AML-193 (cell line): ENCODE measurements at places on chromosomes 7 and 10.

DNA sequence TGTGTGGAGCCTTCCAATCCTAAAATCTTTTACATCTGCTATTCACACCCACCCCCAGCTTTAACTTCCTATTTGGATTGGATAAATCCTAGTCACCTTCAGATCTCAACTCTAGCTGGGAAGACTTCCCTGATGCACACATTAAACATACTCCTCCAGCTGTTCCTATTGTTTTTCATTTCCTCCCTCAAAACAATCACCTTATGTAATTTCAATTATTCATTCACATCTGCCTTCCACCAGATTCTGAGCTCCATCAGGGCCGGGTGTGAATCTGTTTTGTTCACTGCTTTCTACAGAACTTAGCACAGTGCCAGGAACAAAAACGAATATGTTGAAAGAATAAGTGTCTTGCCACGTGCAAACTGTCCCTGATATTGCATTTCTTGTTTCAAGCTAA is 497.4 kb downstream of the PLXDC2 start:
- no peak for DNase-seq

GRCh38 chr7:108158776-108159175 is 28.6 kb upstream of the LAMB4 start:
- DNase-seq = no peak

GRCh38 chr7:98911916-98912315 is 33.6 kb downstream of the TRRAP start:
- DNase-seq = no peak

GRCh38 chr7:116113310-116113709 is 82.7 kb upstream of the TFEC start:
- no peak for DNase-seq

DNA sequence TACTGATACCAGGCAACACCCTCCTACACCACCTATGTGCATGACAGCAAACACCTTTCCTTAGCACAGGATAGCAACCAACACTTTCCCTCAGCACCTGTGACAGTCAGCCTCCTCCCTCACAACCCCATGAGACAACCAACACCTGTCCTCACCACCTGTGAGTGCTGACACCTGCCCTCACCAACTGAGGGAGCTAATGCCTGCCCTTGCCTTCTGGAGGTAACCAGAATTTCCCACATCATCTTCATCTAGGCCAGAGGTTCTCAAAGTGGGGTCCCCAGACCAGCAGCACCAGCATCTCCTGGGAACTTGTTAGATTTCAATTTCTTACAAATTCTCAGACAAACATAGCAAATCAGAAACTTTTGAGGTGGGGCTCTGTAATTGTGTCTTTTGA is 112.5 kb downstream of the GRID1 start:
- DNase-seq = no peak

DNA sequence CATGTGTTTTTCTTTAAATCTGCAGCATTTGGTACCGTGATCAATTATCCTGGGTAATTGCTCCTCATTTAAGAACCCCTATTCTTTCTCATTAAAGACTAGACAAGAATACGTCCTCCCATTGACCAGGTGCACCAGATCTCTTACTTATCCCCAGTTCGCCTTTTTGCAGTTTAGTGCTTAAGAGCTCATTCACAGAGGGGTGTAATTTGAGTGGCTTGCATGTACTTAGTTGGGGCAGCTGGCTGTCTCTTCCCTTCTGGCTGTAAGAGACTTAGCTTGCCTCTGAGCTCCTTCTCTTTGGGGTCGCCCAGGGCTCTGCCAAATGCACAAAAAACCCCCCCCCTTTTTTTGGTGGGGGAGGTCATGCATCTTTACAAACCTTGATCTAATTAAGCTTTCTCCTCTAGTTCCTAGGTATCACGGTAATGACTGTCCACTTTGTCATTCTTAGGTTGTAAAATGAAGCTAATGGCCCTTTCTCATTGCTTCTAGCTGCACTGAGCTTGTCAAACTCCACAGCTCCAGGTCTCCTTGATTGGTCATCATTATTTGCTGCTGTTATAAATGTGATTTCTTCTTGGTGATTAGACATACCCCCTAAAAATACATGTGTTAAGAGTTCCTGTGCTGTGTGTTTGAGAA is 26.3 kb downstream of the GAD2 start:
- no peak for DNase-seq

GRCh38 chr10:114871379-114871778 is 49.8 kb downstream of the FHIP2A start:
- no peak for DNase-seq

GRCh38 chr7:13036256-13036780 is 348.9 kb downstream of the ARL4A start:
- DNase-seq = no peak

- peak; percentile 83 for DNase-seq
These were observed 754 bp downstream of the GSTO1 start for GRCh38 chr10:104255311-104255981.

DNA sequence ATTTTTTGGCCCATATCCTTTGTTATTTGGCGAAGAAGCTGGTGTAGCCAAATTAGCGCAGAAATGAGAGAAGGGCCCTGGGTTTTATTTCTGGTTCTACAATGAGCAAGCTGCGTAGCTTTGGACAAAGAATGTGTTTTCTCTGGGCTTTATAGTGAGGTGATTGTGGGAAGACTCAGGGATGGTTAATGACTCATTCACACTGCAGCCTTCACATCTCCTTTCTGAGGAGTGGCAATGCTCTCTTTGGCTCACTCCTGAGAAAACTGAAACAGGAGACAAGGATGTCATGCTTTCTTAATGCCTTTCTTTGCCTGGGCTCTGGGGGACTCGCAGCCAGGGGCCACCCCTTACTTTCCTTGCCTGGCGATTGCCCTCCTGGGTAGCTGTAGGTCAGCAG is 271.0 kb upstream of the PODXL start:
- no peak for DNase-seq

DNA sequence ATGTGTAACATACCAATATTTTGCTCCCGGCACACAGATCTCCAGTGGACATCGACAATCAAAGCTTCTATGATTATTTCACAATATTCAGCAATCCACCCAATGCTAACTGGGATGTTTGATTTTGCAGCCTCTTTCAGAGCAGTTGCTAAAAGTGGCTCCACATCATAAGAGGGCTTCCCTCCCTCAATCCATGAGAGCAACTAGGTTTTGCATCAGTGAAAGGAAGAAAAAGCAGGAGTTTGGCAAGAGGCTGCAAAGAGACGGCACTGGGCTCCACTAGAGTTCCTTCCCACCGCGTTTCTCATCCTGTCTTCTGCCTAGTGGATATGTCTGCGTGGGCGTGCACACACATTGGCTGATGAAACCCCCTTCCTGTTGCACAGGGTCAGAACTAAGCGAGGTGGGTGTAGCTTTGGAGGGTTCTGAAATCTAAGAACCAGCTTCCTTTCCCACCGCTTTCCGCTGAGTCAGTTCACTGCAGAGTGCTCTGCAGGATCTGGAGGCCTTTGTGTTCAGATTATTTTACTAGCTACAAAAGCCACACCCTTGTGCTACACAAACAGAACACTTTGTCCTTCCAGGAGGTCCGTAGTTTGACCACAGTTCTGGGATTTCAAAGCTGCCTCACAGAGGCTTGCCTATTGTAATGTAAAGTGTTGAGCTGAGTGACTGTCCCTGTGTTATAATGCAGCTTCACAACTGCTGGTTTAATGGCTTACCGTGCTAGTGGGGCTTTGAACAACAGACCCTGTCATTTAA is 28.1 kb downstream of the ARL4A start:
- no peak for DNase-seq

GRCh38 chr10:100083623-100084022 is 2.0 kb upstream of the CPN1 start:
- no peak for DNase-seq

GRCh38 chr10:124586142-124586541 is 124.5 kb downstream of the LHPP start:
- DNase-seq = no peak

DNA sequence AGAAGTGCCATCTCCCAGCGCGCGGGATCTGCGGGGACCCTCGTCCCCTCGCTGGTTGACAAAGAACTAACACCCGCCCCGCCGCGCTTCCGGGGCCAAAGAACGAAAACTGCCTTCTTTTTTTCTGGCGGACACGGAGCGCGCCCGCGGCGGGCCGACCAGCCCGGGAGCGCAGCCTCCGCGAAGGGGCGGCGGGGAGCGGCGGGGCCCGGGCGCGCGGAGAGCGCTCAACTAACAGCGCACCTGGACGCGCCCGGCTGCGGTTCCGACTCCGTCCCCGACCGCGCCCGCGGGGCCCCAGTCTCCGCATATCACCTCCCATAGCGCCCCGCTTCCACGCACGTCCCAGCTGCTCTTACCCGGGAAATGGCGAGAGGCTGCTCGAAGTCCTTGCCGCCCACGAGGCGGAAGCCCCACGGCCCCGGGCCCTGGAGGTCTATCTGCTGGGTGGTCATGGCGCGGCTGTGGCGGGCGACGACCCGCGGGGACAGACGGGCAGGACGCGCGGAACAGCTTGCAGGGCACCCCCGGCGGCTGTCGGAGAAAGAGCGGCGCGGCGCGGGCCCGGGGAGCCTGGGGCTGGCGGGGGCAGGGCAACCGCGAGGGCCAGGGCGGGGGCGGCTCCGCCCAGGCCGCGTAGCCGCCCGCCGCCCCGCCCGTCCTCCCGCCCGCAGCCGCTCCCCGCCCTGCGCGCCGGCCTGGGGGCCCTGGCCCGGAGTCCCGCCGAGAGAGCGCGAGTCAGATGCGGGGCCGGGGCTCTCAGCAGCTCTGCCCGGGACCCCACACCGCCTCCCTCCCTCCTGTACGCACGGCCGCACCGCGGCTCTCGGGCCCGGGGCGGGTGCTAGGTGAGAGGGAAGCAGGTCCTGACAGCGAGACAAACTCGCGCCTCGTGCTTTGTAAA is at the start of gene PDLIM1:
TSS of gene PDLIM1 (minus strand) at position 543 of the 904 bp plus-strand sequence. CDS start at position 455, 88 bp downstream.
- no peak for DNase-seq

DNA sequence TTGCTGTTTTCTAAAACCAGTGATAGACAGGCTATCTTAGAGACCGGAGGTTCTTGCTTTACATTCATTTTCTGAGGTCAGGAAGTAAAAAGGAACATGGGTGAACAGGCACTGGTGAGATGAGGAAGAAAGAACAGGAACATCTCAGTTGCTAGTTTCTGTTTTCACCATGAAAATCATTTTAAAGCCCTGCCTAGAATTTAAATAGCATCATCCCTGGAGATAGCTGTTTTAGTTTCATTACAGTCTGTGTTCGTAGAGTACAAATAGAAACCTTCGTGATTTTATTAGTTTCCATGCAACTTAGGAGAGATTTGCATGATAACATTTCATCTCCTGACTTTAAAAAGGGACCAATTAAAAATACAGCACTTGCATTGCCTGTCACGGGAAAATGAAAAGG is 14.7 kb downstream of the KCNMA1 start:
- DNase-seq = no peak

DNA sequence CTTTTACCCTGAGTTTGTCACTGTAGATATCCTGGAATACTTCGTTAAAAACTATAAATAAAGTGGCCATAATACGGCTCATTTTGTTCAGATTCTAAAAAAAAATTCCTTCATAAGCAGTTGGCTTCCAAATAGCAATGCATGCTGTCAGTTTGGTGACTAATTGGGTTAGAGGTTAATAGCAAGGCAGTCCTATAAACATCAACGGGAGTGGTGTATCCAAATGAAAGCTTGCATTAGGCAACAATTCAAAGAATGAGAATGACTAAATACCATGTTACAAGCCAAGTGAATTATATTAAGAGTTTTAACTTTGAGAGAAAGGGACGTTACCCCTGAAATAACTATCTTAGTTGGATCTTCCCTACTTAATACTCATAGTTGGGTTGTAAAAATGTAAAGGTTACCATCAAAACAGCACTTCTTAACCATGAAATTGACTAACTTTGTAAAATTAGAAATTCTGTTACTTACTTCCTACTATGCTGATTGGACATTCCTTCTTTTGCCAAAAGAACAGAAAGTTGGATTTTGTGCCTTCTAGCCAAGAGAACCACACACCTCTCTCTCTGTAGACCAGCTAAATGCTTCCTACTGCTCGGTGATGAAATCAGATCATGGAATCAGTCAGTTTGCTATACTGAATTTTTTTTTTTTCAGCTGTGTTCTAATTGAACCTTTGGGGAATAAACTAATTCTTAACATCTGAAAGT is 98.0 kb downstream of the KAT6B start:
- no peak for DNase-seq

- DNase-seq = no peak
These were observed 182.8 kb upstream of the DGKB start for GRCh38 chr7:15085366-15085765.

- DNase-seq = no peak
These were observed 101.4 kb downstream of the ZNF365 start for GRCh38 chr10:62475551-62475950.

DNA sequence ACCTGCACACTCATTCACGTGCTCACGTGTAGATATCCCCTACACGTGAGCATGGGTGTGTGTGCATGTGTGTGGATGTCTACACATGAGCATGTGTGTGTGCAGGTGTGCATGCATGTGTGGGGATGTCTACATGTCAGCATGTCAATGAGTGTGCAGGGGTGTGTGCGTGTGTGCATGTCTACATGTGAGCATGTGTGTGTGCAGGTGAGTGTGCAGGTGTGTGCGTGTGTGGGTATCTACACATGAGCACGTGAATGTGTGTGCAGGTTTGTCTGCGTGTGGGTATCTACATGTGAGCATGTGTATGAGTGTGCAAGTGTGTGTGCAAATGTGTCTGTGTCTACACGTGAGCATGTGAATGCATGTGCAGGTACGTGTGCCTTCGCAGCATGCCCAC is 274.8 kb downstream of the PTPRN2 start:
- DNase-seq = no peak

DNA sequence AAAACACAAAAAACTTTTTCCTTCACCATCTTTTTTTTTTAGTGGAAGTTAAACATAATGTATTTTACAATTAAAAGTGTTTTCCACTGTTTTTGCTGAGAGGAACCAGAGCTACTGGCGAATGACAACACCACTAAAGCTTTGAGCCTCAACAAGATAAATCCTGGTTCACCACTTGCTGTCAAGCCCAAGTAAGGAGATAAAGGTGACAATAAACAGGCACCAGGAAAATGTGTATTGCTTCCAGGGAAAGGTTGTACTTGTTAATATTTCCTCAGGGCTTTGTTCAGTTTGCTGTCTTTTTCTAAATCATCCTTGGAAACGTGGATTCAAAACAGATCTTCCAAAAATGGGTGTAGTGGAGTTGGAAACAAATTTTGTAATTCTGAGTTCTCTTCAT is 109.9 kb upstream of the ANKRD30A start:
- DNase-seq = no peak

DNA sequence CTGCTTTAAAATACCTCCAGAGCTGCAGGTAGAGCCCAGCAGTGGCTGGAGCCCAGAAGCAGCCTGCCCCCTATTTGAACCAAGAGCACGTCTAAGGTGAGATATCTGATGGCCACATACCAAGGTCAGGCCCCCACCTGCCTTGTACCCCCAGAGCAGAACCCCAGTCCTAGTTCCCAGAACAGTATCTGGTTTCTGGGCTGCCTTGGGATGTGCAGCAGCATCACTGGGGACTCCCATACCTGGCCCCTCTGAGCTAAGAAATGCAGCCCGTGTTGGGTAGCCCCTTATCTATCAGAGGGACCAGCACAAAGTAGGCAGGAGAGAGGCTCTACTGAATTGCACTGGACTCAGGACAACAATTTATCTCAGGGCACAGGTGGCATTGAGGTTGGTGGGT is 8.9 kb downstream of the SFTPD start:
- DNase-seq = no peak
